ENCODE measurements at places on chromosomes 7 and 10.
A peak's percentile ranks its signal among the peaks of the same experiment; 100 is the strongest.

- DNase-seq = no peak
Observed at GRCh38 chr7:112791465-112792168, 1.4 kb upstream of the TMEM168 start.

GRCh38 chr10:98511876-98512275 lies 65.1 kb upstream of the HPS1 start:
- peak; percentile 6 for DNase-seq

GRCh38 chr10:75035975-75036708 lies 75.3 kb upstream of the SAMD8 start:
- no peak for DNase-seq

DNA sequence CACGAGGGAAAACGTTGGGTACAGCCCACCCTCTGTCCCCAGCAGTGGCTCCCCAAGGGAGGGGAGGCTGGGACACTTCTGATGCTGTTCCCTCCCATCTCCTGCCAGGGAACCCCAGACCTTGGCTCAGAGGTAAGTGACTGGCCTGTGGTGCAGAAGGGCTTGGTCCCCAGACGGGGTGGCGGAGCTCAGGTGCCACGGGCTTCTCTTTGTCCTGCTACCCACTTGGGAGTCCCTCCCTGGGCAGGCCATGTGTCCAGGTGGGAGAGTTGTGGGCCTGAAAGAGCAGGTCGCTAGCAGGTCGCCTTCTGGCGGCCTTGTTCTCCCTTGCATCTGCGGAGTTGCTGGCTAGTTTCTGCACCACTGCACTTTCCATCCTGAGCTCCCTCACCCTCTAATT lies 10.1 kb downstream of the ATP5MF start:
- no peak for DNase-seq

- no peak for DNase-seq
Observed at GRCh38 chr7:39168403-39169098, 190.8 kb downstream of the POU6F2 start.

- DNase-seq = no peak
Observed at GRCh38 chr10:15472008-15472407, 100.9 kb upstream of the FAM171A1 start.

DNA sequence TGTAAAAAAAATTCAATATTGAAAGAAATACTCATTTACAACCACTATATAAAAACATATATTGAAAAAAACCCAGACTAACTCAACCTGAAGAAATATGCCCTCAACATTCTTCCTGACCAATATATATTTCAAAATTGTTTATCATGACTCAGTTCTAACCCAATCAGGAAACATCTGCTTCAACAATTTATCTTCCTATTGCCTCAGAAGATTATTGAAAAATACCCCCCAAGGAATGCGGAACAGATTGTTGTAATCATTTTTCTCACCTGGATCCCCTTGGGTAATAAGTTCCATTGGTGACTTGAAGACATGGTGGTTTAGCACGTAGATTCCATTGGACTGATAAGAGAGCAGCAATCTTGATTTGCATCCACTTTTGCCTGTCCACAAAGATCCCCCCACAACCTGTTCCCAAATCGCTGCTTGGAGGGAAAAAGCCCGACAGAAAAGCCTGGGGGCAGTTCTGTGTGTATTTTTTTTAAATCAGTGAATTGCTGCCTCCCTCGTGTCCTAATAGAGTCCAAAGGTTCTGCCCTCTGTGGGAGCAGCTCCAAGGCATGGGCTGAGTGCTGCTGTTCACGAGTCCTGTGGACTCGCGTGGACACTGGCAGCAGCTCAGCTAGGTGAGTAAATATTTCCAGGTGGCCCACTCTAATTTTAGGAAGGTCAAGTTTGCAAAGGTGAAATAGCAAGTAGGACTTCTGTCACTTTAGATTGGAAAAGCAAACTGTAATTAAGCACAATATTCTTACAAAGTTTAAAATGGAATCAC lies 5.9 kb upstream of the INHBA start:
- no peak for DNase-seq

DNA sequence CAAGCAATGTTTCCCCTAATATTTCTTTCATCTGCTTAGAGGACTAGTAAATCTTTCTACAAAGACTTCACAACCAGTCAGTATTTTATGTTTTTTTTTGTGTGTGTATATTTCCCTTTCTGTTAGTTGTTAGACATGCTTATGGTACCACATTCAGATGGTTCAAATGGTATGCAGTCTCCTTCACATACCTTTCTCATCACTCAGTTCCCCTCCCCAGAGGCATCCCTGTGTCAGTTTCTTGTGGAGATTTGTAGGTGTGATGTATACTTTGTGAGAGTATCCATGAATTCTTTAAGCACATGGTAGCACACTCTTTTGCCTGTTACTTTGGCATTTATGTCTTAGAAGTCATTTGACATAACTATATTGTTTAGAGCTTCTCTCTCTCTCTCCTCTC lies 4.4 kb downstream of the ZNF485 start:
- DNase-seq = no peak

DNA sequence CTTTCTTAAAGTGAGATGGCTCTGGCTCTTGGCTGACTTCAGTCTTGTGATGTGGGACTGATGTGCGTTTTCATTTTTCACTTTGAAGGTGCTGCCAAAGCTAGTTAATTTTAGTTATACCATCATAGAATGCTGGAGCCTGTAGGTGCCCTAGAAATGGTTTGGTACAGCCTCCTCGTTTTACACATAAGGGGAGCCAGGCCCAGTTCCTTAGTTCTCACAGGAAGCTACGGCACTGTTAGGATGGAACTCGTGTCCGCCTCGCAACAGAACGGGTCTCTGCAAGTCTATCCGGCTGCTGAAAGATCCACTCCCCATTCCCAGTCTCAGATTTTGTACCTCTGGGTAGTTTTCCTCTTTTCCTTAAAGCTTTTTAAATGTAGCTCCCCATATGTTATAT lies 173.2 kb upstream of the PRPS1L1 start:
- DNase-seq = no peak

DNA sequence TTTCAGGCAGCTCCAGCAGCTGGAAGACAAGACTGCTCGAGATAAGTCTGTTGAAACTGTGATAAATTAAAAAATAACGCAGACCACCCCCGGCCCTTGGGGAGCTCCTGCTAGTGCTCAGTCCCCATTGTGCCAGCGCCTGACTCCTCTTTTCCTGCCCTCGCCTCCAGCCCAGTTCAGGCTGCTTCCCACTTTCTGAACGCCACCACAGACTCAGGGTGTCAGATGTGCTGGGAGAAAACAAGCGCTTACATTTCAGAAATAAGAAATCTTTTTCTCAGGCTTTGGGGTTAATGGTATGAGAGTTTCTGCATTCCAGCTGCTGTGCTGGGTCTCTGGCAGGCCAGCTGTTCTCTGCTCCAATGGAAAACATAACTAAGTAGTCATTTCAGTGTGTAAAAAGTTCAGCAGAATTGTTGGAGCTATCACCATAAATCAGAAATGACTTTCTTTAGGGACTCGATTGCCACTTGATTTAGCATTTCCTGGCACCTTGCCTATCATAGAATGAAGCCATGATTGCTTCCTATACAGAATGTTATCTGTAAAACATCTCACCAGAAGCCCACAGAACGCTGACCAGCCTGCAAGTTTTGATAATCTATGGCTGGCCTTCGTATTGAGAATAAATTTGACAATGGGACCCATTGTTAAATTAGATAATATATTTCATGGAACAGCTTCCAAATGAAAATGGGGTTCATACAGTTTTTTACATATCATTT lies 257.0 kb upstream of the ZNF32 start:
- no peak for DNase-seq

GRCh38 chr10:89526358-89526757 lies 9.0 kb downstream of the SLC16A12 start:
- no peak for DNase-seq

GRCh38 chr7:119949053-119949452 lies 323.9 kb upstream of the KCND2 start:
- DNase-seq = no peak

DNA sequence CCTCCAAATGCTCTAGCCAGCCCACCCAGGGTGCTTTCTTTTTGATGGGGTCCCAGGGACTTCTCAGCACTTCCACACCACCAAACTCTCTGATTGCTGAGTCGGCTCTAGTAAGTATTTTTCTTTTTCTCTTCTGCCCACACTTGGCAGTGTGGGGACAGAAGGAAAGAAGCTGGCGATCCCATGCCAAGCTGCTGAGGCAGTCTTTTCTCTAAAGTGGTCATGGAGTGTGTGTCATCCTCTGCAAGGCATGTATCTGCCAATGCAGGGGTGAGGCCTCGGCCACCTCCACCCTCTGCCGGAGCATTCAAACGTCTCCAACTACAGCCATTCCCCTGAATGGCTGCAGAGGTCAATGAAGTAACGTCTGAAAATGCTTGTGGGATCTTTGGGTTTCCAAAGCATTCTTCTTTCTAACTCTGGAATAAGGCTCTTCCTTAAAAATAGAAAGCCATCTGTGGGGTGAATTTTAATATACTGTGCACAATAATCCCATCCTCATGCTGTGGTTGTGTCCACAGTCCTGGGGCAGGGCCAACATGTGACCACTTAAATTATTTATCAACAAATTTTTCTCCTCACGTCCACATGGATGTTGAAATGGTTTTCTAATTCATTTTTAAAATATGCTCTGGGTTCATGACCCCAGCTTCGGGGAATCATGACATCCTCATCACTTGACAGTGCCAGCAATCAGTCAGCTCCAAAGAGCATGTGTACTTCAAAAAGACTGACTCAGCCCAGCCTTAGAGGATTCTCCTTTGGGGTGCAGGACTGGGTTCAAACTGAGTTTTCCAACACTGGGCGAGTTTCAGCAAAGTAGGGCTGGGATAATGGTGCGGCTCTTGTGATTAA lies 171.3 kb upstream of the ITGB1 start:
- no peak for DNase-seq

DNA sequence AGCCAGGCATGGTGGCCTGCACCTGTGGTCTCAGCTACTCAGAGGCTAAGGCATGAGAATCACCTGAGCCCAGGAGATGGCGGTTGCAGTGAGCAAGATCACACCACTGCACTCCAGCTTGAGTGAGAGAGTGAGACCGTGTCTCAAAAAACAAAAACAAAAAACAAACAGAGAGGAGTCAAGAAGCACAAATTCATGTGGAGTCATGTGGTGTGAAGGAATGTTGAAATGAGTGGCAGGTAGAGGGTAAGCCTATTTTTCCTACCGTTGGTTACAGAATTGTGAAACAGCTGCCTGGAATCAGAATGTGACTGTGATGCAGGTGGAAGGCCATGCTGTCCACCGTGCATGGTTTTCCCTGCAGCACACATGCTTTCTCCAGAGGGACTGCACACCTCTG lies 23.7 kb upstream of the NUB1 start:
- DNase-seq = no peak

DNA sequence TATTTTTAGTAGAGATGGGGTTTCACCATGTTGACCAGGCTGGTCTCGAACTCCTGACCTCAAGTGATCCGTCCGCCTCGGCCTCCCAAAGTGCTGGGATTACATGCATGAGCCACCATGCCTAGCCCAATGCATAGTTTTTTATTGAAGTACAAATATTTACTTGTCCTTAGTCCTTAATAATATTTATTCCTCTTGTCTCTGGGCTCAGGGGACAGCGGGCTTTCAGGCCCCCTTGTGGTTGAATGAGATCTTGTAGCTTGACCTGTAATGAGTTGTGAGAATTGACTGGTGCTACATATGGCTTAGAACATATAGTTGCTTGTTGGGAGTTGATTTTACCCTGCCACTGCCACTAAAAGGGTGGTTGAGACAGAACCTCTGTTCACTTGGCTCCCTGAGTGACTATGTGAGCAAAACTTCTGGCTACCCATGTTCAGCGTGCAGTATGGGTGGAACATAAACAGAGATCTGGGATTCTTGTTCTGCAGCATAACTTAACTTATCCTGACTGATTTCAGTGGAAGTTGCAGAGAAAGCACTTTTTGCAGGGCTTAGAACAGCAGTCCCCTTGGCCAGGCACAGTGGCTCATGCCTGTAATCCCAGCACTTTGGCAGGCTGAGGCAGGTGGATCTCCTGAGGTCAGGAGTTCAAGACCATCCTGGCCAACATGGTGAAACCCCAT lies 14.9 kb downstream of the CCL26 start:
- no peak for DNase-seq

DNA sequence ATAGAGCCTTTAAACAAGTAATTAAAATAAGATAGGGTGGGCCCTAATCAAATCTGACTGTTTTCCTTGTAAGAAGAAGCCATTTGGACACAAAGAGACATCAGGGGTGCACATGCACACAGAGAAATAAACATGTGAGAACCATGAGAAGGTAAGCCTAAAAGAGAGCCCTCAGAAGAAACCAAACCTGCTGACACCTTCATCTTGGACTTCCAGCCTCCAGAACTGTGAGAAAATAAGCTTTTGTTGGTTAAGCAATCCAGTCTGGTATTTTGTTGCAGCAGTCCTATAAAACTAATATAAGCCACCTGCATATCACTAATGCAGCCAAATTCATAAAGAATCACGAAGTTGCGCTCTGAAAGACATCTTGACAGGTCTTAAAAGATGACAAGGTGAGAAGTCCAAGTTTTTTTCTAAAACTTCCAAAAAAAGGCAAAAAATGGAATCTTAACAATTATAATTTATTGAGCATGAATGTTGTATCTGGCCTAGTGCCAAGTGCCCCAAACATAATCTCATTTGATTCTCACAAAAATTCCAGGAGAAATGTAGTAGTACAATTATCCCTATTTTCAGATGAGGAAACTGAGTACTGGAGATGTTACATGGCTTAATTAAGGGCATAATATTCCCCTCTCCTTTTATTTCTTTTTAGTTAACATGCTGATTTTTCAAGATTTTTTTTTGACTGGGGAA lies 34.3 kb upstream of the FAM133B start:
- DNase-seq = no peak

GRCh38 chr10:116472891-116473290 lies 45.2 kb downstream of the PNLIPRP3 start:
- DNase-seq = no peak

DNA sequence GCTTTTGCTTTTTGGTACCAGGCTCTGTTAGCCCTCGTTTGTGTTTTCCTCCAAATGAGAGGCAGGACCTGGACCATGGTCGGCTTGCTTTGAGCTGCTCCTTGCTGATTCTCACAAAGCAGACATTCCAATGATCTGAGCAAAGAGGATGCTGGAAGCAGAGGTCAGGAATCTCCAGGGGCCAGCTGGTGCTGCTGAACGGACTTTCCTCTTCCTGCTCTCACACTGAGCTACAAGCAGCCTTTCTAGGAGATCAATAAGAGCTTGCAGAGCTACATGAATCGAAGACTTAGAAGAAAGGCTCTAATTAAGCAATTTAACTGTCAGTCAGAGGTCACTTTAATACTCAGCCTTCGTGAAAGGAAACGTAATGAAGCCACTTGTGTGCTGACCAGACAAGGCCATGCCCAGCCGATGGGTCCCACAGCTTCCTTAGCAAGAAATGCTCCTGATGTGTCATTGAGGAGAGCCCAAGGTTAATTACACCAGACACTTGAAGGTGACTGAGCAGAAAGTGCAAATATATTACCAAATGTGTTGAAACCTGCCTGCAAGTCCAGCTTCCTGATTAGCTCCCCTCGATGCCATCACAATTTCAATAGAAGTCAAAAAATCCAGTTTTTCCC lies 151.3 kb upstream of the RSU1 start:
- DNase-seq = peak; percentile 78

DNA sequence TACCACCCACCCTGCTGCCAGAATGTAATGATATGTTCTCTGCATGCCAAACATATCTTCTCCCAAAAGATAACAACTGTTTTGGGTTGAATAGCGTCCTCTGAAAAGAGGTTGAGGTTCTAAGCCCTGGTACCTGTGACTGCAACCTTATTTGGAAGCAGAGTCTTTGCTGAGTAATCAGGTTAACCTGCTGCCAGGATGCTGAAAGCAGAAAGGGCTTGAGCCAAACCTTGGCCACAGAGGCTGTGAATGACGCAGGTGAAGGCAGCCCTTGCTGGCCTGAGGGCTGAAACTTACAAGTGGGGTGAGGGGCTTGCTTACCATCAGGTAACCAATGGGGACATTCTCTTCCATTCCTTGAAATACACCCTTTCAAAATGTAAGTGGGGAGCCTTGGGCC lies 151.8 kb upstream of the RHEB start:
- DNase-seq = no peak

- no peak for DNase-seq
Observed at GRCh38 chr10:115818012-115818411, 455.0 kb downstream of the GFRA1 start.
